ENCODE measurements at places on chromosomes 12 and 14. TPM values are rescaled to one million over a fixed set of nuclear protein-coding genes. Genes with fewer than 3 reads are reported as not detected.

- H3K27ac ChIP-seq, result peak overlapping the region; percentile 55
- peak; percentile 85 for DNase-seq
- peaks cover 37% of the 10 kb centered on the region for H3K4me1 ChIP-seq
- no peak overlapping the region for H3K4me3 ChIP-seq
- peaks cover 46% of the 10 kb centered on the region for H3K36me3 ChIP-seq
- no peaks in the 10 kb centered on the region for H3K27me3 ChIP-seq
Observed at GRCh38 chr12:128797119-128798118, 26.3 kb downstream of the SLC15A4 start.

- H3K27ac ChIP-seq, result no peak overlapping the region
- H3K4me3 ChIP-seq, result no peak overlapping the region
- H3K4me1 ChIP-seq, result no peaks in the 10 kb centered on the region
- H3K27me3 ChIP-seq, result peaks cover 63% of the 10 kb centered on the region
Observed at GRCh38 chr12:52772772-52773171, 4.4 kb downstream of the KRT76 start.

GRCh38 chr12:73833746-73834145 is 703.9 kb upstream of the ATXN7L3B start:
- no peaks in the 10 kb centered on the region for H3K36me3 ChIP-seq
- no peak for DNase-seq
- H3K27me3 ChIP-seq, result no peaks in the 10 kb centered on the region
- no peaks in the 10 kb centered on the region for H3K4me1 ChIP-seq
- H3K4me3 ChIP-seq, result no peak overlapping the region

- H3K27ac ChIP-seq, result peak overlapping the region; percentile 97
- peak overlapping the region; percentile 94 for H3K4me3 ChIP-seq
- no peaks in the 10 kb centered on the region for H3K27me3 ChIP-seq
- H3K36me3 ChIP-seq, result peaks cover 10% of the 10 kb centered on the region
Observed at GRCh38 chr12:120468325-120468820, 1.2 kb downstream of the SRSF9 start.

- peaks cover 4% of the 10 kb centered on the region for H3K4me1 ChIP-seq
- no peak for DNase-seq
- H3K36me3 ChIP-seq, result no peaks in the 10 kb centered on the region
- no peak overlapping the region for H3K27ac ChIP-seq
Observed at GRCh38 chr12:113634982-113635381, 163.3 kb upstream of the LHX5 start.

The NUAK1 gene
- total RNA-seq, result 78.1 TPM

All from chondrocyte (in vitro differentiated cells).